Left lung (tissue), 14 donors: ENCODE measurements at places on chromosomes 7 and 10. TPM values are rescaled to one million over a fixed set of nuclear protein-coding genes. Genes with fewer than 3 reads are reported as not detected.

The ACTR3C gene
- polyA plus RNA-seq, result 3.4 TPM

The HTR7 gene
- 0.13 TPM for polyA plus RNA-seq

The SLC13A4 gene
- 7.7 TPM for polyA plus RNA-seq

The SH2D4B gene
- polyA plus RNA-seq, result 0.09 TPM

The MNX1 gene
- polyA plus RNA-seq, result 0.39 TPM

The SPDYE5 gene
- polyA plus RNA-seq, result 5.2 TPM

The ACSM6 gene
- polyA plus RNA-seq, result 0.43 TPM

The ZNF365 gene
- polyA plus RNA-seq, result 0.37 TPM

The TMEM236 gene
- 0.49 TPM for polyA plus RNA-seq

The NAT16 gene
- 0.04 TPM for polyA plus RNA-seq

The KAZALD1 gene
- polyA plus RNA-seq, result 12.1 TPM

The TAS2R41 gene
- polyA plus RNA-seq, result not detected

The BTBD16 gene
- polyA plus RNA-seq, result 0.52 TPM

The RBM28 gene
- polyA plus RNA-seq, result 60.9 TPM

The ADIRF gene
- polyA plus RNA-seq, result 8.4 TPM

The TAS2R5 gene
- 7.8 TPM for polyA plus RNA-seq

The OR2A12 gene
- 0.07 TPM for polyA plus RNA-seq

The DLG5 gene
- polyA plus RNA-seq, result 51.8 TPM

The NPSR1 gene
- not detected for polyA plus RNA-seq

The NPC1L1 gene
- 0.40 TPM for polyA plus RNA-seq

The ZYX gene
- 186 TPM for polyA plus RNA-seq
